ENCODE measurements at places on chromosomes 3 and 15. TPM values are rescaled to one million over a fixed set of nuclear protein-coding genes. Genes with fewer than 3 reads are reported as not detected.

PLSCR5 gene
- not detected for total RNA-seq

IGSF11 gene
- total RNA-seq, result 2.0 TPM

ANKRD63 gene
- total RNA-seq, result 0.17 TPM

KLHL40 gene
- total RNA-seq, result not detected

SSR3 gene
- 139 TPM for total RNA-seq

GRK7 gene
- not detected for total RNA-seq

CHRNA7 gene
- not detected for total RNA-seq

ALS2CL gene
- 16.6 TPM for total RNA-seq

LTK gene
- total RNA-seq, result 1.1 TPM

KLHL6 gene
- total RNA-seq, result 40.4 TPM

DPPA2 gene
- not detected for total RNA-seq

TMEM207 gene
- not detected for total RNA-seq

SPATA12 gene
- not detected for total RNA-seq

OR5K2 gene
- not detected for total RNA-seq

HDDC3 gene
- total RNA-seq, result 22.9 TPM

TEX264 gene
- 75.2 TPM for total RNA-seq

SCG3 gene
- not detected for total RNA-seq

STXBP5L gene
- not detected for total RNA-seq

FEZF2 gene
- not detected for total RNA-seq

ROPN1 gene
- not detected for total RNA-seq

ZNF502 gene
- total RNA-seq, result 1.7 TPM

GLDN gene
- not detected for total RNA-seq

CNBP gene
- 263 TPM for total RNA-seq

UCN2 gene
- not detected for total RNA-seq

SCN5A gene
- total RNA-seq, result not detected

CCR9 gene
- total RNA-seq, result 0.15 TPM

SLCO2A1 gene
- not detected for total RNA-seq

C3orf22 gene
- not detected for total RNA-seq

FAM131A gene
- total RNA-seq, result 4.4 TPM

NANOGP8 gene
- total RNA-seq, result not detected

ZNF609 gene
- total RNA-seq, result 42.1 TPM

ACKR2 gene
- 0.73 TPM for total RNA-seq

FGF12 gene
- not detected for total RNA-seq

ACP3 gene
- not detected for total RNA-seq

PROK2 gene
- 0.60 TPM for total RNA-seq

PCSK6 gene
- 0.46 TPM for total RNA-seq

TRPC1 gene
- 1.2 TPM for total RNA-seq

ZWILCH gene
- total RNA-seq, result 28.0 TPM

ACTRT3 gene
- total RNA-seq, result 0.20 TPM

All from activated CD4-positive, alpha-beta T cell treated with anti-CD3 and anti-CD28 coated beads, Interleukin-2, amount 10 ng/mL, durations not matched to agents 7 days and 5 days (primary cell).